ENCODE measurements at places on chromosomes 1 and 21. TPM values are rescaled to one million over a fixed set of nuclear protein-coding genes. Genes with fewer than 3 reads are reported as not detected.

The TNNT2 gene
- total RNA-seq: not detected

DNA sequence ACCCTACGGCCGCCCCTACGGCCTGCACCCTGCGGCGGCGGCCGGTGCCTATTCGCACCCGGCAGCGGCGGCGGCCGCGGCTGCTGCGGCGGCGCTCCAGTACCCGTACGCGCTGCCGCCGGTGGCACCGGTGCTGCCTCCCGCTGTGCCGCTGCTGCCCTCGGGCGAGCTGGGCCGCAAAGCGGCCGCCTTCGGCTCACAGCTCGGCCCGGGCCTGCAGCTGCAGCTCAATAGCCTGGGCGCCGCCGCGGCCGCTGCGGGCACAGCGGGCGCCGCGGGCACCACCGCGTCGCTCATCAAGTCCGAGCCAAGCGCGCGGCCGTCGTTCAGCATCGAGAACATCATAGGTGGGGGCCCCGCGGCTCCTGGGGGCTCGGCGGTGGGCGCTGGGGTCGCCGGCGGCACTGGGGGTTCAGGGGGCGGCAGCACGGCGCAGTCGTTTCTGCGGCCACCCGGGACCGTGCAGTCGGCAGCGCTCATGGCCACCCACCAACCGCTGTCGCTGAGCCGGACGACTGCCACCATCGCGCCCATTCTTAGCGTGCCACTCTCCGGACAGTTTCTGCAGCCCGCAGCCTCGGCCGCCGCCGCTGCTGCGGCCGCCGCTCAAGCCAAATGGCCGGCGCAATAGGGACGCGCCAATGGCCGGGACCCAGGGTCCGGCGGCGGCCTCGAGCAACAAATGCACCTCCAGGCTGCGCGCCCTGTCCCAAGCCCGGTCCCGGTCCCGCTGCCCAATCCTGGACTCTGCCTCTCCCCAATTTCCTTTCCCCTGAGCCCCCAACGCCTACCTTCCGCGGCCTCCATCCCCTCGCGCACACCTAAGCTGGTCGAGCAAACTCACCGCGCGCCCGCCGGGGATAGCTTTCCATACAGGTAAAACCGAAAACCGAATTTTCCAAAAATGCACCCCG, 1.8 kb downstream of the FOXD3 start:
- H3K4me1 ChIP-seq: peaks cover 34% of the 10 kb centered on the region
- peaks cover 75% of the 10 kb centered on the region for H3K27me3 ChIP-seq
- H3K27ac ChIP-seq: peak overlapping the region; percentile 63
- no peak for DNase-seq
- H3K4me3 ChIP-seq: peak overlapping the region; percentile 69

The DYNLT5 gene
- not detected for total RNA-seq

The CYP4Z1 gene
- not detected for total RNA-seq

The CHD1L gene
- 71.2 TPM for total RNA-seq

DNA sequence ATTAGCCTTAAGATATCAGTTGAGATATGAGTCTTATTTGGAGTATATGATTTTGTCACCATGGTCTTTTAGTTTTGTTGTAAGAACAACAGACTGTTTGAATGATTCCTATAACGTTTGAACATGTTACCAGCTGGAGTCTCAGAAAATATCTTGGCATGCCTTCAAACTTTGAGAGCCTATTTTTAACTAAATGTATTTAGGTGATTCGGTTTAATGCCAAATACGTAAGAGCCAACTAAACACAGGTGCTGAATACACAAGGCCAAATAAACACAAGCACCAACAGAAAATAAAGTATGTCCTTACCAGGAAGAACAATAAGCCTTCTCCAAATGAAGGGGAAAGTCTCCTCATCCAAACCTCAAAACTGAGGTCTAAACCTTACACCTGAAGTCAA, 48.6 kb downstream of the PRKACB start:
- no peak for DNase-seq
- H3K36me3 ChIP-seq: peaks cover 61% of the 10 kb centered on the region
- H3K27ac ChIP-seq: no peak overlapping the region
- no peak overlapping the region for H3K4me3 ChIP-seq

The CELA2A gene
- not detected for total RNA-seq

- peaks cover 6% of the 10 kb centered on the region for H3K27me3 ChIP-seq
- H3K4me3 ChIP-seq: no peak overlapping the region
- no peaks in the 10 kb centered on the region for H3K4me1 ChIP-seq
- no peak overlapping the region for H3K27ac ChIP-seq
- DNase-seq: no peak
Observed at GRCh38 chr1:74596717-74597116, 76.9 kb downstream of the ERICH3 start.

The ST6GALNAC5 gene
- total RNA-seq: not detected

- H3K27me3 ChIP-seq: no peaks in the 10 kb centered on the region
- DNase-seq: peak; percentile 86
- H3K4me3 ChIP-seq: peak within 1 kb of the TSS; percentile 85
Observed at GRCh38 chr1:89820422-89821321, at the start of gene LRRC8D. LRRC8D (plus strand) TSS chr1:89821032; CDS start chr1:89933069, 112,037 bp downstream.

The TM2D1 gene
- total RNA-seq: 29.7 TPM

GRCh38 chr1:94322696-94323095, 85.3 kb upstream of the ARHGAP29 start:
- H3K4me3 ChIP-seq: no peak overlapping the region
- H3K36me3 ChIP-seq: no peaks in the 10 kb centered on the region
- H3K27ac ChIP-seq: no peak overlapping the region
- no peak for DNase-seq
- peaks cover 14% of the 10 kb centered on the region for H3K27me3 ChIP-seq

The TP73 gene
- 0.65 TPM for total RNA-seq

The MIXL1 gene
- total RNA-seq: not detected

DNA sequence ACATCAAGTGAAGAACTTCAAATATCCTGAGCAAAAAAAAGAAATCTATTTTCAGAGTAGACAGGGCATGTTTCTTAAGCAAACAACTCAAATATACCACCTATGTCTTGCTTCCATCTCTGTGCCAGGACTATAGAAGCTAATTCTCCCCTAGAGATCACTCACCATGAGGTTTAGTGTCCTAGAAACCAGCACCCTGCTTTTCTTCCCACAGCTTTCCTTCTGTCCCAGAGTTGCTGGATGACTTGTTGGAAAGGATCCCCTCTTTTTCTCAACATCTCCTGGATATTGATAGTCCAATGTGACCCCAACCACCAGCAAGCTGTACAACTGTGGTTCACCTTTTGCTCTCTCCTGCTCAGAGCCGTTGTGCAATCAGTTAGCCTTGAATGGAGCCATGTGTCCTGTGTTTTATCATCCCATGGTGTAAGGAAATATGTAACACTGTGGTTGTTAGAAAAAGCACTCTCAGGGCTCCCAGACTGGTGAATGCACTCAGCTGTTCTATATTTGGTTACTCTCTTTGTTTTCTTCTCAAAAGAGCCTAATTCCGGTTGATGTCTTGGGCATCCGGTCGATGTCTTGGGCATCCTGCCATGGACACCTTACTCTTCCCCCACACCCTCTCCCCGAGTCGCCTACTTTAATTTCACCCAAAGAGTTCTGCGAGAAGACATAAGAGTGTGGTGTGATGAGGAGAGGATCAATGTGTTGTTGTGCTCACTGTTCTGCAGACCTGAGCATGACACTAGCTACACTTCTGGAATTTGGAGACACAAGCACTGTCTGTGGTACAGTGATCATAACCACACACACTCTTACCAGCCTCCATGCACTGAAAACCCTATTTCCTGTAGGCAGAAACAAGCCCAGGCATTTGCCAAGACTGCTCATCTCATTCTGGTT, 1.7 kb downstream of the TNFSF4 start:
- H3K36me3 ChIP-seq: no peaks in the 10 kb centered on the region
- no peak overlapping the region for H3K27ac ChIP-seq
- H3K4me3 ChIP-seq: no peak overlapping the region
- peaks cover 38% of the 10 kb centered on the region for H3K4me1 ChIP-seq
- DNase-seq: peak; percentile 28
- peaks cover 7% of the 10 kb centered on the region for H3K27me3 ChIP-seq

DNA sequence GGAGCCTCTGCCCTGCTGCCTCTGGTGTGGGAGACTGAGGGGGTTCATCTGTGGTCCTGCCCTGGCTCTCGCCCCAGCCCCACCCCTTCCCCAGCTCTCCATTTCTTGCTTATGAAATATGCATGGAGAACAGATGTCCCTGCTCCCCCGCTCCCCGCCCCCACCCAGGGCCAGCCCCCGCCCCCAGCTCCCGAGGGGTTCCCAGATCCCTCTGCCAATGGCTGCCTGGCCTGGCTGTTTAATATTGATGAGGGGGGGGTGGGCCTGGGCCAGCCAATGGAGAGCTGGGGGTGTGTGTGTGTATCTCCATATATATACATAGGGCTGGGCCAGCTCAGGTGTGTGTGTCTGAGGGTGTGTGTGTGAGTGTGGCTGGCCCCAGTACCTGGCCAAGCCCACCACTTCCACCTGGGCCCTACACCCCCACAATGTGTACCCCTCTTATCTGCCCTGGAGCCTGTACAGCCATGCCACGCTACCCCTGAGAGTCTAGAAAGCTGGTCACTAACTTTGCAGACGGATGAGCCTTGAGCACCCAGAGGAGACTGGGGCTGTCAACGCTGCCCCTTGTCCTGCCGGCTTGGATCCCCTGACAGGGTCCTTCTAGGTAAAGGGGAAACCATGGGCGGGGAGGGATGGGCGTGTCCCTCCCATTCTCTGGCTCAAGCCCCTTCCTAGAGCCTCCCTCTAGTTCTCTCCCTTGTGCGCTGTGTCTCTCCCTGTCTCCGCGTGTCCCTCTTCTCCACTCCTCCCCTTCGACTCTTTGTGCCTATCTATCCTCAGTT, at the start of gene NHLH1:
TSS of gene NHLH1 (plus strand) at position 341 of the 785 bp plus-strand sequence. CDS start 3,661 bp downstream, outside the sequence.
- no peak within 1 kb of the TSS for H3K4me3 ChIP-seq
- no peaks in the 10 kb centered on the region for H3K27me3 ChIP-seq
- H3K27ac ChIP-seq: no peak within 1 kb of the TSS
- no peak for DNase-seq

DNA sequence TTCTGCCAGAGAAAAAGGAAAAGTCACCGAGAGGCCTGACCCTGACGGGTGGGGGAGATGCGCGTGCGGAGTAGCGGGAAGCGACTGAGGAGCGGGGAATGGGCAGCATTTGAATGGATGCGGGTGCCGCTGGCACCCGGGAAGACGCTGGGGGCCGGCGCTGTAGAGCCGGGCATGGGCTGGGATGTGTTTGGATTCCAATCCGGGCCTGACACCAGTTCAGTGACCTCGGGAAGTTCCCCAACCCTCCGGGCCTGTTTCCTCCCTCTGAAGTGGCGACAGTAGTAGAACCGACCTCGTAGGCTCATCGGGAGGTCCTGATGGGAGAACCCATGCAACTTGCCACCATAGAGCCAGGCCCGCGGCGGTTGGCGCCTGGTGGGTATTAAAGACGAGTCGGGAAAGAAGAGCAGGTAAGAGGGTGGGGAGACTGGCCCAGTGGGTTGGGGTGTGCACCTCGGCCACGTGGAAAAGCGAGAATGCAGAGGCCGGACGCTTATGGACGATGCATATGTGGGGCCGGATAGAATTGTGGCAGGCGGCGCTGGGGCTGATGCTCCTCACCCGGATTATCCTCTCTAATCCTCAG, 642 bp upstream of the SLC16A1 start:
- no peaks in the 10 kb centered on the region for H3K27me3 ChIP-seq
- DNase-seq: peak; percentile 57
- H3K27ac ChIP-seq: peak overlapping the region; percentile 97
- peaks cover 33% of the 10 kb centered on the region for H3K36me3 ChIP-seq
- peaks cover 59% of the 10 kb centered on the region for H3K4me1 ChIP-seq

DNA sequence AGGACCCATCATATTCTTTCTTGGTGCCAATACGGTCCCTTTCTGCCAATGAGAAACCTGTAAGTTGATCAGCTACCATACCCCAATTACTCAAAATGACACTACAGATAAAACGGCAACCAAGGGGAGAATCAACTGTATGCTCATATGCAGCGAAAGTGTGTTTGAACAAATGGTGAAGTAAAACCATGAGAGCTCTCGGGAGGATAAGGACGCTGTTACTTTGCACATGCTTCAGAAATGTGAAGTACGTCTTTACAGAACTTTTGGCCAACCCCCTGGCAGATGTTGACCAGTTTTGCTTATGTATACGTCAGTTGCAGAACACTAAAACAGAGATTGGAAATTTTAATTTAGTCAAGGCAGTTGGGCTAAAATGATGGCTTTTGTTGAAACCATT, 79.6 kb downstream of the PROX1 start:
- H3K4me1 ChIP-seq: no peaks in the 10 kb centered on the region
- no peak overlapping the region for H3K4me3 ChIP-seq
- H3K27ac ChIP-seq: no peak overlapping the region
- no peaks in the 10 kb centered on the region for H3K27me3 ChIP-seq

The C1orf94 gene
- total RNA-seq: not detected

- no peak for DNase-seq
- H3K27ac ChIP-seq: no peak overlapping the region
- no peak overlapping the region for H3K4me3 ChIP-seq
- peaks cover 11% of the 10 kb centered on the region for H3K27me3 ChIP-seq
Observed at GRCh38 chr1:118960026-118960561, 28.0 kb downstream of the TBX15 start.

- H3K4me3 ChIP-seq: no peak overlapping the region
- peaks cover 10% of the 10 kb centered on the region for H3K36me3 ChIP-seq
- peaks cover 1% of the 10 kb centered on the region for H3K27me3 ChIP-seq
- no peak for DNase-seq
- no peak overlapping the region for H3K27ac ChIP-seq
Observed at GRCh38 chr1:67226688-67227087, 60.4 kb downstream of the IL23R start.

DNA sequence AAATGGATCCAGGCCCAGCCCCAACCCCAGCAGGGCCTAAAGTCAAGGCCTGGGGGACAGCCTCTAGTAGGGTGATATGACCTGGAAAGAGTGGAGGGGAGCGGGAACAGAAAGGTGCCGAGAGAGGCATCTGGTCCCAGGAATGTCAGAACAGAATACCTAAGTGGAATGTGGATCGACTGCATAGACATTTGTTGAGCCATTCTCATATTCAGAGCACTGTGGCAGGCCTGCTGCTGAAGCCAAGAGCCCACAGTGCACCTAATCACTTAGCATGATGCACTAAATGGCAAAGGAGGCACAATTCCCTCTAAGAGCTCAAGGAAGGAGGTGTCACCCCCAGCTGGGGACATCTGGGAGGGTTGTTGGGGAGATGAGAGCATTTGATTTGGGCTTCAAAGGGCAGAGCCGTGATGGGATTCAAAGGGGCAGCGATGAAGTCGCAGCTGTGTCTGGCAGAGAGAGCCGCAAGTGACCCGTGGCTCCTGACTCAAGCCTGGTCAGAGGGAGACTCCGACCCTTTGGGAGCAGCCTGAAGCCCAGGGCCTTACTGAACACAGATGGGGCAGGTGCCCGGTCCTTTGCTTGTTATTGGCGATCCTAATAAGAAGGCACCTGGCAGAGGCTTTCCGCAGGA, 8.6 kb upstream of the PKP1 start:
- H3K27me3 ChIP-seq: peaks cover 10% of the 10 kb centered on the region
- H3K36me3 ChIP-seq: no peaks in the 10 kb centered on the region
- no peak overlapping the region for H3K27ac ChIP-seq
- no peak overlapping the region for H3K4me3 ChIP-seq

Data from activated CD4-positive, alpha-beta memory T cell treated with anti-CD3 and anti-CD28 coated beads for 36 hours (primary cell).